Substantia nigra (tissue), 51 donors: ENCODE measurements at places on chromosomes 11 and 22.

- no peak for DNase-seq
Observed at GRCh38 chr11:128709402-128709801, 15.5 kb downstream of the FLI1 start.

GRCh38 chr11:123051634-123052033 lies 10.3 kb downstream of the HSPA8 start:
- no peak for DNase-seq

DNA sequence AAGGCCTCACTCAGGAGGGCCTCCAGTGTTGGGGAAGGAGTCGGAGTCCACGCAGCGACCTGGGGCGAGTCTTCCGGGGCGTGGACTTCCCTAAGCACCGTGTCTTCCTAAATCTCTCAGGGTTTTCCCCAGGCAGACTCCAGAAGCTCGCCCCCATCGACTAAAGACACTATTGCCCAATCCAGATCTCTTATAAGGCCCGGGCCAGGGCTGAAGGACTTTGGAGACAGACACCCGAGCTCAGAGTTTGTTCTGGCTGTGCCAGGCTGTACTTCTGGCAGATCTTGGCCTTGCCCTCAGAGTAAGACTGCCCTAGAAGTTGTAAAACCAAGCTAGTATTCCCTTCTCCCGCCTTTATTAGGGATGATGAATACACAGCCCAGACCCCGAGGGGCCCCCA lies 191.4 kb downstream of the BUD13 start:
- DNase-seq: no peak

DNA sequence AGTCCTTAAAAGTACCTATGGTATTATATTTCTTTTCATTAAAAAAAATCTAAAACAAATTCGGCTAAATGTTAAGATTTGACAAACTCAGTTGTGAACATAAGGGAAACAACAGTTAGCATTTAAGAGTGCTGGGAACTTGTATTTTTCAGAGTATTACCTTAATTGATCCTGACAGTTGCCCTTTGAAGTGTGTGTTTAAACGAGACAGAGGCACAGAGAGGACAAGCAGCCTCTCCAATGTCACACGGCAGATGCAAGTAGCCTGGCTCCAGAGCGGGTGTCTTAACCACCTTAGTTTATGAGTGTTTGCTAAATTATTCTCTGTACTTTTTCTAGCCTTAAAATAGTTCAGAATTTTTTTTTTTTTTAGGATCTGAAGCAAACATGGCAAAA lies 80.9 kb downstream of the TIMP3 start:
- DNase-seq: no peak

- DNase-seq: no peak
Observed at GRCh38 chr11:45093761-45094455, 52.5 kb upstream of the PRDM11 start.

- DNase-seq: no peak
Observed at GRCh38 chr11:19632499-19632834, 80.2 kb upstream of the NAV2 start.

- no peak for DNase-seq
Observed at GRCh38 chr11:120229451-120230424, 10.2 kb upstream of the POU2F3 start.

DNA sequence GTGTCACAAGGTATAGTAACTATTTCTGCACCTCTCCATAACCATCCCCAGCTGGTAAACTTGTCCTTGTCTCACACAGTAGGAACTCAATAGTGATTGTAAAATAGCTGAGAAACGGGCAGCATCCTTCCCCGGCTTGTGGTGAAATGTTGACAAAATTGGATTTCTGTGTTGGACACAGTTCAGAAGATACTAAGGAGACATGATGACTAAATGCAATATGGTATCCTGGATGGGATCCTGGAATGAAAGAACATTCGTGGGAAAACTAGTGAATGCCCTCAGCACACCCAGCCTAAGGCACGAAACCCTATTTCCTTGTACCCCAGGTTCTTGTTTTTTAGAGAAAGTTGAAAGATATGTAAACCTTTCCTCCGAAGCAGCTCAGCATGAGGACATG lies 18.8 kb upstream of the OPCML start:
- no peak for DNase-seq

GRCh38 chr11:118415062-118415738 lies 13.8 kb downstream of the ATP5MG start:
- no peak for DNase-seq

DNA sequence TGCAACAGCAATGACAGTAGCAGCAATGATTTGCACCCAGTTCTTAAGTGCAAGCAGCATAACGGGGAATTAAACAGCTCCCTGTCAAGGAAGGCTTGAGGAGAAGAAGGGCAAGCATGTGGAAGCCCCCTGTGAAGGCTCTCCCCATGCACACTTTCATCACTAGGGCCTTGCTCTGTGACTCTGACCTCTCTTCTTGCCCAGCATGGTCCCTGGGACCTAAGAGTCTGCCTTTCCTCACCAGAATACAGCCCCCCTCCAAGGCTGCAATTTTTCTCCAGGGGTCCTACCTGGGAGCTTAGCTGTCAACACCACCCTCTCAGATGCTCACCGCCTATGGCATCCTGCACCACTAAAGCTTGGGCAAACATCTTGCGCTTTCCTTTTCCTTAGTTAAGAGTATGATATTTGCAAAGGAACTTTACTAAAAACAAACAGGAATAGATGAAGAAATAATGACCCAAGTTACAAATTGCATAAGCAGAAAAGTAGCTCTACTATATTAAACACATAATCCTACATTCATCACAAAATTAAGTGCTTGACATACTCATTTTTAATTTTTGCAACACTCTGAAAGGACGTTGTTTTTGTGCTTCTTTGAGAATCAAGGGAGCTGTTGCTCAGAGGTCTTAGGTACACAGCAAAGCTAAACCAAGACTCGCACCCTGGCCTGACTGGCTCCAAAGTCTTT lies 187.6 kb downstream of the ADAMTS15 start:
- no peak for DNase-seq

DNA sequence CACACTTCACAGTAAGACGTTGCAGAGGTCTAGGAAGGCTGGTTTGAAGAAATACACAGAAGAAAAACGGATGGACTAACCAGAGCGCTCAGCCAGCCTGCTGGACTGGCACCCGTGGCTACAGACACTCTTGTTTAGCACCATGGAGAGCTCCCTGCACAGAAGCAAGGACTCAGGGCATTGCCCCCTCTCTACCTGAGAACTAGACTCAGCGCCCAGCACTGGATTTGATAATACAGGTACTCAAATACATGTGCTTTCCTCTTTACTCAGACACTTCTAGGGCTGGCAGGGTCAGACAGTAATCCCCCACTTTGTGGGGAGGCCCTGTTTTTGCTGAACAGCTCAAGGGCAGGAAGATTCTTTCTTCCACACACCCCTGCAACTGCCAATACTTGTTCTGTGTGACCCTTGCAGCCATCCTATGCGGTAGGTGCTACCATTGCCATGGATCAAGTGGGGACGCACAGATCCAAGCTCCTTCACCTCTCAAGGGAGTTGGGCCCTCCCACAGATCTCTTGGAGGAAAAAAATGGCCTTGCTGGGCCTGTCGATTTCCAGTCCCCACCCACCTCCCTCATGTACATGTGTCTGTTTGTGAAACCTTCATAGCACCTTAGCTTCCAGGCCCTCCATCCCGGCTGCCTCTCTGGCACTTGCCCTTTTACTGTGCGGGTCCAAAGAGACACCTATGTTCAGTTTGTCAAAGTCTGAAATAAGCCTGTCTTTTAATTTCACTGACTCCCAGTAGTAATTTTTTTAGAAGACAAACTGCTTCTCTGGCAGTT lies 5.1 kb upstream of the P2RX6 start:
- no peak for DNase-seq

DNA sequence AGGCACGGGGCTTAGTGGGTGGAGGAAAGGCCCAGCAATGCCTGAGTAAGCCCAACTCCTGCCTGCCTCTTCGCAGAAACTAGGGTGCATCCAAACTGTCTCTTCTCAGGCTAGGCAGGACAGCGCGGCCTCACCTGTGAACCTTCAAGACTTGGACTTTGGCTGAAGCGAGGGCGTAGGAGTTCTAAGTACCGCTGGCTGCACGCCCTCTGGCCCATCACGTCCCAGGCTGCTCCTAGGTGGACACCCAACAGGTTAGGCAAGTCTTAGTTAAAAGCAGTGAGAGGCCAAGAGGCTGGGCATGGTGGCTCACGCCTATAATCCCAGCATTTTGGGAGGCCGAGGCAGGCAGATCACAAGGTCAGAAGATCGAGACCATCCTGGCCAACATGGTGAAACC lies 1.8 kb upstream of the DDB2 start:
- no peak for DNase-seq

DNA sequence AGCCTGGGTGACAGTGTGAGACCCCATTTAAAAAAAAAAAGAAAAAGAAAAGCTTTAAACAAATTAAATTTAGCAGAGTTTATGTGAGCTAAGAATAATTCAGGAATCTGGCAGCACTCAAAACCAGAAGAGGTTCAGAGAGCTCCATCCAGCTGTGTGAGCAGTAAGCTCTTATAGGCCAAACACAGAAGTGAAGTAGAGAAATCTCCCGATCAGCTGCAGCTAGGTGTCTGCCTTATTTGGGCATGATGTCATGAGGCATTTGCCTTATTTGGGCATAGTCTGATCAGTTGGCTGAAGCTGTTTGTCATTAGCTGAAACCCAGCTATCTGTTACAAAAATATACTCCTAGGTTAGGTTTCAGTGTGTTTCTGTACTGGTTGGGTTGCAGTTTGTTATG lies 8.2 kb downstream of the MS4A15 start:
- DNase-seq: no peak

DNA sequence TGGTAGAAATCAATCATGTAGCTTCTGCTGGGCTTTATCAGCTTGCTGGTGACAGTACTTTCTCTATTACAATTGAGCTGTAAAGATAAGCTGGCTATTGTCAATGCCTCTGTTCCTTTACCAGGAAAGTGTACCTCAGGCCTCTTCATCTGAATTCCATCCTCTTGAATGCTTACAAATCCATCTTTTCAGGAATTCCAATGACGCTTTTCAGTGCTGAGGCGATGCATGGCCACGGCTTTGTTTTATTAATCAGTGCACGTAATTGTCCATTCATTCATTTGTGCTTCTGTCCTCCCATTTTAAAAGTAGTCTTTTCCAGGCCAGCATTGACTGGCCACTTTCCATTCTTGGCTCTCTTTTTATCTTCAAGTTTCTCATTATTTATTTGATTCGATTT lies 202.0 kb downstream of the PGR start:
- DNase-seq: no peak
